Frontal cortex (tissue), 4 donors: ENCODE measurements at places on chromosomes 11 and 22. TPM values are rescaled to one million over a fixed set of nuclear protein-coding genes. Genes with fewer than 3 reads are reported as not detected.

KCNK4 gene
- 1.6 TPM for total RNA-seq

PATE2 gene
- total RNA-seq = 0.82 TPM

CALCA gene
- total RNA-seq = not detected

FBLN1 gene
- total RNA-seq = 25.7 TPM

SLN gene
- total RNA-seq = 35.5 TPM

MN1 gene
- total RNA-seq = 26.5 TPM

F2 gene
- not detected for total RNA-seq

NFAM1 gene
- 0.82 TPM for total RNA-seq

DERL3 gene
- total RNA-seq = 0.82 TPM

ANO9 gene
- total RNA-seq = not detected

DNA sequence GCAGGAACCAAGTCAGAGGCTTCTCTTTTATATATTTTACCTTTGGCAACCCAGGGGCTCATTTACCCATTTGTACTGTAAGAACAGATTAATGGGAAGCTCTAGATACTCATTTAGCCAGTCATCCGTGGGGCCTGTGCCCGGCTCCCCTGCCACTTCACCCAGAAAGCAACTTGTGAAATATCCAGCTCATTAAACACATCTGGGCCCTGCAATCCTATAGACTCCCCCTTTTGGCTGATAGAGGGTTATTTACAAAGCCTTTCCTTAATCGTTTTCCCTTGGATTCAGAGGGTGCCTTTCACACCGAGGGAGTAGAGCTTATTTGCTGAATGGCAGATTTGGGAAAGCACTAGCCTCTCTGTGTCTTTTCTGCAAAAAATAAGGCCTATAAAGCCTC is 118.7 kb upstream of the SORL1-AS1 start:
- DNase-seq = no peak

DNA sequence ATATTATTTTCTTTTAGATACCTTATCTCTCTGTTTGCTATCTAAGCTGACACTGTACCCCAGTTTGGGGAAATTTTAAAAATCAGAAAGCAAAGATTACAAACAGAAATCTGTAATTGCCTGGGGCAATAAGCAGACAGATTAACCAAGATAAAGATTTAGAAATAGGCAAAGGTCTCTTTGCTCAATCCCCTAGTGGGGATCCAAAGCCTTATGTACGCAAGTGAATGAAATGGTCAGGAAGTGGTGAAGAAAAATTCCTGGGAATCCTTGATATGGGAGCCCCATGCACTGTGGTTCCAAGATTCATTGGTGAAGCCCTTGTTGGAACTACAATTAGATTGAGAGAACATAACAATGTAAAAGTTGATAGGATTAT is 139.5 kb upstream of the GUCY1A2 start:
- DNase-seq = no peak

GRCh38 chr22:19884954-19885751 is 30.5 kb upstream of the GNB1L start:
- no peak for DNase-seq

- no peak for DNase-seq
These were observed at the start of gene XKR3 for GRCh38 chr22:16824716-16825687. TSS of gene XKR3 (minus strand) at chr22:16825411. CDS start at chr22:16808073, 17,338 bp downstream.

DNA sequence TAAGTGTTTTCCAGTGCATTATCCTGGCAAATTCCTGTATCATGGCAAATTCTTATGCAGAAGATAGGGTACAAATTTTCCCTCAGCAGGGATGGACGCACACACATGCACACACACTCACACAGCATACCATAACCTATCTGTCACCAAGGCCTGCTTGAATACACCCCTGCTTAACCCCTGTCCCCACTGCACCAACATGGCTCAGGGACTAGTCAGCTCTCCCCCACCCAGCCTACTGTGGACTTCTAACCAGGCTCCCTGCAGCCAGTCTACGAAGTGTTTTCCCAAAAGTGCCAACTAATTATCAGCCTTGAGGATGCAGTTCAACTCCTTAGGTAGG is 63.1 kb downstream of the RAB30 start:
- no peak for DNase-seq

DNA sequence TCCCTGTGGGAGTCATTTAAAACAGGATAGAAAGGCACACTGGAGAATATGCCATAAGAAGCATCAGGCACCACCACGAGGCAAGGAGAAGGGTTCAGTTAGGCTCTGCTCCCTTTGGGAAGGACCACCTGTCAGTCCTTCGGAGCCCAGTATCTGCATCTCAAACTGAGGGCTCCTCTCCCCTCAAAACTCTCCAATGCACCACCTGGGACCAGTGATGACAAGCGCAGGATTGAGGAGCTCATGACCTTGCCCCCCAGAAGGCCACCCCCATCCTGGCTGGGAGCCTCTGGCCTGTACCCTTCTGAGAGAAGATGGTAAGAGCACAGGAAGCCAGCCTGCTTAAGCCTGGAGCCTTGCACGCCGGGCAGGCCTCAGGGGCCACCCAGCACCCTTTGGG is 39.4 kb downstream of the OPCML start:
- no peak for DNase-seq

- DNase-seq = no peak
These were observed 23.4 kb upstream of the GPR83 start for GRCh38 chr11:94424662-94425061.

- no peak for DNase-seq
These were observed 32.9 kb downstream of the TST start for GRCh38 chr22:36986242-36986821.

- no peak for DNase-seq
These were observed 374.6 kb upstream of the LUZP2 start for GRCh38 chr11:24122291-24122690.

DNA sequence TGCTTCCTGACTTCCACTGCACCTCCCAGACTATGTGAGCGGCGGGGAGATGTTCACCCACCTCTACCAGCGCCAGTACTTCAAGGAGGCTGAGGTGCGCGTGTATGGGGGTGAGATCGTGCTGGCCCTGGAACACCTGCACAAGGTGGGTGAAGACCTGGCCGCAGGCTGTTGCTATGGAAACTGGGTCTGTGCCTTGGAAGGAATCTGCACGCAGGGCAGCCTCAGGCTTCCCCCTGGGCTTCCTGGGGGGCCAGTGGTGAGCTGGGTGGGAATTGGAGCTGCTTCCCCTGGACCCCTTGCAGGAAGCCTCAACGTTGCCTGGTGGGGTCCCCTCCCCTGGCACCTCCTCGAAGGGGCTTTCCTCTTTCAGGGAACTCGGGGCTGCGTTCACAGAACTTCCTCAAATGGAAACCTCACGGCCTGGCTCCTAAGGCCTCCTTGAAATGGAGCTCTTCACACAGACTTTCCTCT is 1.5 kb downstream of the RPS6KA4 start:
- DNase-seq = no peak

- DNase-seq = no peak
These were observed 10.5 kb downstream of the GRK2 start for GRCh38 chr11:67276781-67277230.

GRCh38 chr11:60951904-60952741 is at the start of gene SLC15A3:
TSS of gene SLC15A3 (minus strand) at chr11:60952176. CDS start at chr11:60951551, 625 bp downstream.
- no peak for DNase-seq

GRCh38 chr22:46104881-46105493 is 45.3 kb upstream of the PPARA start:
- no peak for DNase-seq

DNA sequence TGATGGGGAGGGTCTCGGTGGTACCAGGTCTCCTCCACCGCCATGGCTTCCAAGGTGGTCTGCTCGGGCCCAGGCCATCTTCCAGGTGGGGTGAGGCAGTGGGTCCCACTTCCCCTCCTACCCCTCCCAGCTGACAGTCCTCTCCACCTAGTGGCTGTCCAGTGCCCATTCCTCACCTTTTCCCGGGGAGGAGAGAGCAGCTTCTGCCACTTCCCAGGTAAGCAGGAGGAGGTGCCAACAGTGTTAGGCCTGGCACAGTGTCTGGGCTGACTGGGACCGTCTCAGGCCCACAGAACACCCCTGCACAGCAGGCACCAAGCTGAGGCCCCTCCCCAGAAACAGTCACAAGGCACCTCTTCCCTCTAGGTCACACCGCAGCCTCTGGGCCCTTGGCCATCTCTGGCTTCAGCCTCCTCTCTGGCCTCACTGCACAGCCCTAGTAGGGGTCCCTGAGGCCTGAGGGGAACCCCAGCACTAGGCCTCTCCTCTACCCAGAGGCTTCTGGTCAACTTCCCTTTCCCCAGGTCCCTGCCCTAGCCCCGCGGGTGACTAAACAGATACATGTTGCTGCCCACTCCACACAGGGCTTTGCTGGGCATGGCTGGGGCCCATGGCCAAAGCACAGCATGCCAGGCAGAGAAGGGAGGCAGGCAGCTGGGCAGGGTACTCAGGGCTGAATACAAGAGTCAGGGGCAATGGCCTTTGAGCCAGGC is 2.3 kb upstream of the ANKRD13D start:
- DNase-seq = no peak

DNA sequence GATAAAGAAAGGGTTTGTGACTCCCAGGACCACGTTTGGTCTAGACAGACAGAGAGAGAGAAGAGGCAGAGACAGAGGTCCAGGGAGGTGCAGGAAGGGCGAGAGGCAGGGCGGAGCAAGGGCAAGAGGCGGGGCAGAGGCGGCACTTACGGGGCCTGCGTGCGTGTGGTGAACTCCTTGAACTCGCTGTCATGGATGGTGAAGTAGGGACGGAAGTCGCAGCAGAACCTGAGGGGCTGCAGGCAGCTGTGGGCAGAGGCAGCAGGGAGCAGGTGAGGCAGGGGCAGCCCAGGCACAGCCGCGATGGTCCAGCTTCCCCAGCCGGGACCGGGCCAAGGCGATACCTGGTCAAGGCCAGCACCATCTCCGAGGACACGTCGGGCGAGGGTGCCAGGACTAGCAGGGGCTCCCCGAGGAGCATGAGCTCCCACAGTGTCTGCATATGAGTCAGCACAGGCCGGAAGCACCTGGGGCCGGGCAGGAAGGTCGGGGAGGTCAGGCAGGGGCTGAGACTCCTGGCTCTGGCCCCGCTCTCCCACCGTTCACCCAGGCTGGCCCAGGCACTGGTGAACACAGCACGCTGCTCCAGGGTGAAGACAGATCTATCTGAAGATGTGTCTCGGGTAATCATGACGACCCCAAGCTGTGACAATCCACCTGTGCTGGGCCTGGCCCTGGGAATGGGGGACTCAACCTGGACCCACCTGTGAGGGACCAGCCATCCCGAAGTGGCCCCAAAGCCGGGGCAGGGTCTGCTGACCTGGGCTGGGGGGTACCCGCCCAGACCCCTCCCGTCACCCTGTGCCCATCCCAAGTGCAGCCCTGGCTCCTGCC is 7.2 kb upstream of the PLXNB2 start:
- no peak for DNase-seq

- DNase-seq = no peak
These were observed 35.0 kb downstream of the TPBGL start for GRCh38 chr11:75275581-75275980.

- peak; percentile 71 for DNase-seq
These were observed at the start of gene MAPK11 for GRCh38 chr22:50269970-50270665. TSS of gene MAPK11 (minus strand) at chr22:50270380. CDS start at chr22:50270292, 88 bp downstream.

GRCh38 chr11:70265341-70265740 is 5.1 kb upstream of the PPFIA1 start:
- DNase-seq = no peak

GRCh38 chr11:81359476-81359875 is 1374.2 kb downstream of the FAM181B start:
- DNase-seq = no peak

- no peak for DNase-seq
These were observed 138.5 kb downstream of the SWAP70 start for GRCh38 chr11:9802291-9802861.

DNA sequence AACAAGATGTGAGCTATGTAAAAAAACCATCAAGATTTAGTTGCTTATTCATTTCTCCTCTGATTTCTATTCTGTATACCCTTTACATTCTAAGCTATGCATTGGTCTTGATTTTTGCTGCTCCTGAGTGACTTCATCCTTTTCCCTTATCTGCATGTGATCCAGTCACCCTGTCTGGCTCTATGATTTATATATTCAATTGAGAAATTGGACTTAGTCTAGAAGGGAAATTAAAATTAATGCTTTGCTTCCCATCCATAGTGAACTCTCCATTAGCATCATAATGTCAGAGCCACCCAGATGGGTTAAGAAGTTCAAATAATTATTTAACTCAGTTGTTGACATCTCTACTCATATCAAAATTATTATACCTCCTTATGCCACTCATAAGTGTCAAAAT is 5.0 kb downstream of the JRKL start:
- no peak for DNase-seq

GRCh38 chr22:42313804-42314581 is 43.5 kb upstream of the TCF20 start:
- DNase-seq = no peak

GRCh38 chr11:123431619-123432018 is 1.6 kb downstream of the GRAMD1B start:
- DNase-seq = no peak

DNA sequence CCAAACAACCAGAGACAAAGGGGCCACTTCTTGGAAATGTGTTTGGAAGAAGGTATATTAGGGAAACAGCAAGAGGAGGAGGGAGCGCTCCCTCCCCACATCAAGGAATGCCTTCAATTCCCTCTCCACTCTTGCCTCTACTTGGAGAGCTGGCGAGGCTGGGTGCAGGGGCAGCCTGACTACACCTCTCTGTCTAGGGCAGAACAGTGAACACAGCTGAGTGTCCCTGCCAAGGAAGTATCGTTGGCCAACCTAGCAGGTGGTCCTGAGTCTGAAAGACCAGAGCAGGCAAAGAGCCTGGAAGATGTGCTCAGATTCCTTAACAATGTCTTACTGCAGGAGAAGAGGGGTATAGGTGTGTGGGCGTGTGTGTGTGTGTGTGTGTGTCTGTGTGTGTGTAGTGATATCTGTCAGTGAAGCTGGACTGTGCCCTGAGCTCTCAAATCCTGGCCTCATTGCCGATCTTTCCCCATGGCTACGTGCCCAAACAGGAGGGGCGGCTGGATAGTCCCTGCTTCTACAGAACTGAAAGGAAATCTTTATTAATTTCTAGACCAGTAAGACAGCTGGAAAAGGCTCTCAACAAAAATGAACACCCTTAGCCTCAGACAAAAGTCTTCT is 46.8 kb downstream of the PAMR1 start:
- no peak for DNase-seq

GRCh38 chr22:49111085-49111484 is 716.6 kb downstream of the BRD1 start:
- DNase-seq = no peak

DNA sequence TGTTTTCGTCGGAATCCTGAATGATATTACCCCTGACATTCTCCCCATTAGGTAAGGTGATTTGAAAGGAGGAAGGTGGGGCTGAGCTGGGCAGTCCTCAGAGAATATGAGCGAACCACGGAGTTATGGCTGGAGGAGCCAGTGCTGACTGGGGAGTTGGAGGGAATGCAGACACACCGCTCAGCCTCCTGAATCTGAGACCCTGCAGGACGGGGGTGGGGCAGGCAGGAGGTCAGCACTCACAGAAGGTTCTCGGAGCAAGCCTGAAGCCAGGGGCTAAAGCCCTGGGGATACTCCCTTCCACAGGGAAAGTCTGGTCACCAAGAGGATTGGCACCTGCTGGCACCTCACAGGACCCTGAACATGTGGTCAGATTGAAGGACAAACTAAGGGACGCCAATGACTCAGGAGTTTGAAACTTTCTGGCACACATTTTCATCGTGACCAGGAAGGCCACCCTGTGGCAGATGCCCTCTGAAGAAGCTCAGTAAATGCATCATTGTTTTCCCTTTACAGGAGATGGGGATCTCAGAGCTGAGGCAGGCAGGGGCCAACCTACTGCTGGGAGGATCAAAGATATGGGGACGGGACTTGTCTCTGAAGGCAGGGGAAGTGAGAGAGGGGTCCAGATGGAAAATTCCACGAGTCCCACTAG is 26.9 kb upstream of the FCHSD2 start:
- DNase-seq = no peak

- DNase-seq = no peak
These were observed 5.1 kb upstream of the KRTAP5-9 start for GRCh38 chr11:71542879-71543777.

GRCh38 chr11:24872651-24873311 is 375.9 kb downstream of the LUZP2 start:
- DNase-seq = no peak
